Naive B cell (primary cell): ENCODE measurements at places on chromosomes 13 and 19.

GRCh38 chr19:29540114-29540513, 14.3 kb downstream of the VSTM2B start:
- DNase-seq, result no peak

DNA sequence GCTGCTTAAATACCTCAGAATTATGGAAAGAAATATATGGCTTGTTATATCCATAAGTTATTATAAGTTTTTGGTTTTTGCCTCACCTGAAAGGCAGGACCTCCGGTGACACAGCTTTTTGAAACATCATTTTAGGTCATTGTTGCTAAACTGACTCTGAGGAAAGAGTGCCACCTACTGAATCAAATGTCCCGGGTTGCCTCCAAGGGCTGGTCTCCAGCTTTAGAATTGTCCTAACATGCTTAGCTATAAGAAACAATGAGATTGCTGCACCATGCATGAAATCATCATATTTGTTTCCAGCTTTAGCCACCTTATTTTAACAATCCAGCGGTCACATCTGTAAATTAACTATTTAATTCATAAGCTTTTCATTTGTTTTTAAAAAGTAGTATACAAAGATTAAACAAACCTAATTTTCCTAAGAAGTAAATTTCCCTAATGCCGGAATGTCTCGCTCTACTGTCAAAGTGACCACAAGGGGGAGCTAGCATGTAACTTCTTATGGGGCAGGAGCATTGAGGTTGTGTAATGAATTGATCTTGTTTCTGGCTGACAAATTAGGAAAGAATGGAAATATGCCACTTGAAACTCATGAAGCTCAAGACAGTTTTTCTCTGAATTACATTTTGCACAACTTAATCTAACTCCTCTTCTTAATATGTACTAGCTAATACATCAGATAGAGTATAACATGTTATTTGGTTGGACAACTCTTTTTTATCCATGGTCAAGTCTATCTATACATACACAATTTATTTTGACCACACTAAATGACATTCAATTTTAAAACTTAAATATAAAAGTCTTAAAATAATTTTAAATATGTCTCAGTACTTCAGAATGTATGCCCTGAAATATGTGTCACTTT, 6.7 kb upstream of the PCDH17 start:
- DNase-seq, result no peak

- no peak for DNase-seq
These were observed 23.5 kb downstream of the NUMBL start for GRCh38 chr19:40666803-40667438.

GRCh38 chr19:32373585-32374295, 28.3 kb downstream of the ZNF507 start:
- DNase-seq, result no peak

GRCh38 chr13:21849323-21849722, 178.4 kb downstream of the FGF9 start:
- peak; percentile 30 for DNase-seq

- DNase-seq, result no peak
These were observed 145.7 kb downstream of the COL4A1 start for GRCh38 chr13:110161112-110161882.

DNA sequence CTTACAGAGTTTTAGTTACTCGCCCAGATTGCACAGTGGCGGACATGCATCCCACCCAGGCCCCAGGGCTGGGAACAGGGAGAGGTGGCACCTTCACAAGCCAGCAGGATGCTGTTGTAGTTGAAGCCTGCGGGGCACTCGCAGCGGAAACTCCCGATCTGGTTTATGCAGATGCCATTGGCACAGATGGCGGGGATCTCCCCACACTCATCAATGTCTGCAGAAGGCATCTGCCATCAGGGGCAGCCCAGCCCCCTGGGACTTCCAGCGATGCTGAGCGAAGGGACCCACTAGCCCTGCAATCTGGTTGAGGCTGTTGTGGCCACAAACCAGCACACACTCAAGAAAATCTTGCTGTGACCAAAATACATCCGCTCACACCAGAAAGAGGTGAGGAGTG, 44.6 kb downstream of the CCL25 start:
- no peak for DNase-seq

DNA sequence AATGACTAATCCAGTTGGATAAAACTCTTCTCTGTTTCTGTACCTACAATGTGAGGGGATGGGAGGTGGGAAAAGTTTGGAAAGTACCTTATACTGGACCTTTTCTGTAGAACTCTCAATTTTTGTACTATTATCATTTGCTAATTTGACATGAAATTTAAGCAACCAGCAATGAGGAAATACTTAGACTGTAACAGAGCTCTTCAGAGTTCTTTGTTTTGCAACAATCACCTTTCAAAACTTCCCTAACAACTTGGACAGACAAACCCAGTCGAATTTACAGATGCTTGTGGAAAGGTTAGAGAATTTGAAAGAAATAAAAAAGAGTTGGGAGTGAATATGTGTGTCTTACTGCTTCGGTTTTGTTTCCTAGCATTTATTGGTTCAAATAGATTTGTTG, 16.8 kb downstream of the KBTBD7 start:
- no peak for DNase-seq

GRCh38 chr19:46221152-46221551, 8.4 kb upstream of the IGFL1 start:
- DNase-seq, result no peak

GRCh38 chr19:10043286-10043927, 30.1 kb downstream of the RDH8 start:
- peak; percentile 8 for DNase-seq

- DNase-seq, result no peak
These were observed 93.1 kb downstream of the RNASEH2B start for GRCh38 chr13:51002736-51003135.

DNA sequence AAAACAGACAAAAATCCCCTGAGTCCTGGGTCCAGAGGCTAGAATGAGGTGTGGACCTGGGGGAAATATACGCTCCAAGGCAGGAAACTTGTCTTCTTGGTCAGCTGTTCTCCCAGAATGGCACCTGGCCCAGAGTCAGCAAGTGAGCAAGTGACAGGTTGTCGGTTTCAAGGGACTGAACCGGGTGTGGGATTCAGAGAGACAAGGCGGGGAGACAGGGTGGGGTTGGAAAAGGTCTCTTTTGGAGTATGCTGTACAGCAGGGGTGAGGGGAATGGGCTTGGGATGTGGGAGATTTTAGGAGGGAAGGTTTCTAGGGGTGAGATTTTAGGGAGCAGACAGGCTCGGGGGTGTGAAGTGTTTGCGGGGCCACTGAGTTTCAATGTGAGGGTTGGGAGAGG, 83.3 kb downstream of the RYR1 start:
- no peak for DNase-seq

DNA sequence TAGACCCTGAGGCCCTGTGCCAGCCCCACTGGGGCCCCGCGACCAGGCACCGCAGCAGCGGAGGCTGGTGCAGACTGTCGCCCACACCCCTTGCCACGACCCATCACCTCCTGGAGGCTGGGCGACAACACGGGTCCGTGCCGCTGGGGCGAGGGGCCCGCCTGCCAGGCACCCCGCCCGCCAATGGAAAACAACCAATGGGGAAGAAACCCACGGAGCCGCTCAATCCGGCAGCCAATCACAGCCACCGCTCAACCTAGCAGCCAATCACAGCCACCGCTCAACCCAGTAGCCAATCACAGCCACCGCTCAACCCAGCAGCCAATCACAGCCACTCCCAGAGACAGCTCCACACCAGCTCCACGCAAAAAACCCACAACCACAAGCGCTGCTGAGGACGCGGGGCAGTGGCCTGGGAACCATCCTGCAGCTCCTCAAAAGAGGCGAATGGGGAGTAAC, 29.7 kb downstream of the GPX4 start:
- no peak for DNase-seq

DNA sequence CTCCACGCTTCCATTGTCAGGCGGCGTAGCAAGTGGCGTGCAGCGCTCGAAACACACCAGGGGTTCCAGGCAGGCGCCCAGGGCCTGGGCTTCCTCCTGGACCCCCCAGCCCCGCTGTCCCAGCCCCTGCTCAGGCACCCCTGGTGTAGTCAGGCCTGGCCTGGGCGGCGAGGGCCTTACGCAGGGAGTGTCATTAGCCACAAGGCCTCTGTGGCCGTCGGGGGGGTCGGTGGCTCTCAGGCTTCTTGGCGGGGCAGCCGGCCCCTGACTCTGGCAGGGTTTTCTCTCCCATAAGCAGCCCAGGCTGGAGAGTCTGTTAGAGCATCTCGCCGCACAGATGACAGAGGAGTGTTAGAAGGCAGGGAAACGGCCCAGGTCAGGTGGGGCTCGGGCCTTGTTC, 116.7 kb downstream of the KDM4B start:
- no peak for DNase-seq

DNA sequence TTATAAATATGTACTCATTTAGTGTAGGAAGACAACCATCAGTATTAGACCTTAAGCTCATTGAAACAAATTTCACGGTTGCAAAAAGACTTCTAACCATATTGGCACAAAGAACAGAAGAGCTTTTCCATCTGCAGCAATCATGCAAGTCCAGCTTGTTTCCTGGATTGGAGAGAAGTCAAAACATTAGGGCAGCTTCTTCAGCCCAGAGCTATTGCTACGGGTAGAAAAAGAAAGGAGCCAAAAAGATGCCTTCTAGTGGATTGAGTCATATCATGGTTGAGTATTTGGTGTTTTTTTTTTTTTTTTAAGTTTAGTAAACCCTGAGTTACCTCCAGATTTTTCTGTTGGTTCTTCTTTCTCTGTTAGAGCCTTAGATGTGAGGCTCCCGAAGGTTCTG, 99.8 kb downstream of the WDFY2 start:
- no peak for DNase-seq

GRCh38 chr13:97879646-97880310, 73.7 kb upstream of the IPO5 start:
- DNase-seq, result no peak

DNA sequence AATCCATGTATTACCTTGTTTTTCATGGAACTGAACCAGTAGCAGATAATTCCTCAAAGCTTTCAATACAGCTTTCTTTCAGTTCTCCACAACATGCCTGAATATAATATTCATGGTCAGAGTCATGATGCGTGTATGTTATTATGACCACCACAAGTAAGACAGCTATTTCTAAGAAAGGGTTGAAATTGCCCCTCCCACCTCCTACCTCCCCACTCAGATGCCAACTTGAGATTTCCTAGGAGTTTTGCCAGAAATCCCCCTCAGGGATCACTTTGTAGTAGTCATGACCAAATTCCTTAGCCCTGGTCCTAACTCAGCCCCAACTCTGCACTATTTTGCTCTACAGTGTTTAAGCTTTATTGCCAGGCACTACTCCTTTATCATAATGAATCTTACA, 69.9 kb upstream of the RAP2A start:
- DNase-seq, result no peak

GRCh38 chr13:30873499-30873898, 32.6 kb upstream of the MEDAG start:
- no peak for DNase-seq

- DNase-seq, result peak; percentile 98
These were observed 2.9 kb downstream of the IER2 start for GRCh38 chr19:13152974-13153568.
